T-cell (primary cell): ENCODE measurements at places on chromosomes 4 and X. TPM values are rescaled to one million over a fixed set of nuclear protein-coding genes. Genes with fewer than 3 reads are reported as not detected.

GRCh38 chrX:120561634-120562568 lies 1.1 kb upstream of the CUL4B start:
- H3K27ac ChIP-seq, result peak overlapping the region; percentile 97
- H3K27me3 ChIP-seq, result no peaks in the 10 kb centered on the region
- H3K36me3 ChIP-seq, result peaks cover 3% of the 10 kb centered on the region
- DNase-seq, result no peak

DNA sequence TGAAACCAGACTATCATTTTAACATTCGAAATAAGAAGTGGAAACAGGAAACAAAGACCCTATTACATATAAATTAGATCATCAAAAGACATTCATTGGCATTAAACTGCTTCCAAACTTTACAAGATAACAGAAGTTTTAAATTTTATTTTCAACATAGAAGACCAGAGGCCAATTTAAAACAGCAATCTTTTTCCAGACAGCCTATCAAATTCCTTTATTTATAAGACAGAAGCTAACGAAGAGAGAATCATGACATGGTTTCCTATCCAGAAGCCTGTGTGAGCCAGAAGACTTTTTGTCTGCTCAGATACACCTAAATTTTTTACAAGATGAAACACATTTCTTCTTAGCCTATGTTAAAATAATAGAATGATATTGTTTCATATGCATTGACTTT lies 291.9 kb downstream of the PPP3CA start:
- H3K4me1 ChIP-seq, result no peaks in the 10 kb centered on the region
- H3K27ac ChIP-seq, result no peak overlapping the region
- H3K36me3 ChIP-seq, result no peaks in the 10 kb centered on the region
- H3K27me3 ChIP-seq, result no peaks in the 10 kb centered on the region

Gene GLRA2
- not detected for total RNA-seq

- no peak overlapping the region for H3K4me3 ChIP-seq
- no peak for DNase-seq
- no peak overlapping the region for H3K27ac ChIP-seq
- no peaks in the 10 kb centered on the region for H3K4me1 ChIP-seq
- no peaks in the 10 kb centered on the region for H3K27me3 ChIP-seq
Observed at GRCh38 chr4:25425361-25425760, 48.3 kb downstream of the ANAPC4 start.

DNA sequence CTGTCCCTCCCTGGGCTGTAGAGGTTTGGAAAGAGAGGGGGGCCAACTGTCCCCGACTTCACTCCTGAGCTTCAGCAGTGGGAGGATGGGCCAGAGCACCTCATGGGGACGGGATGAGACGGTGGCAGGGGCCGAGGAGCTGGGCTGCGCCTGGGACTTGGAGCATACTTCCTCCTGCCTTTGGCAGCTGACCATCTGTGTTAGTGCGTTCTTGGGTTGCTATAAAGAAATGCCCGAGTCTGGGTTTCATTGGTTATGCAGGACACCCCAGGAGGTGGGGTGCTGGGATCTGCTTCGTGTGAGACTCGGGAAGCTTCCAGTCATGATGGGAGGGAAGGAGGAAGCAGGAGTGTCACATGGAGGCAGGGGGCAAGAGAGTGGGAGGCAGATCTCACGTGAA lies 7.4 kb downstream of the PSAPL1 start:
- no peaks in the 10 kb centered on the region for H3K36me3 ChIP-seq
- H3K27me3 ChIP-seq, result no peaks in the 10 kb centered on the region
- H3K4me1 ChIP-seq, result no peaks in the 10 kb centered on the region

DNA sequence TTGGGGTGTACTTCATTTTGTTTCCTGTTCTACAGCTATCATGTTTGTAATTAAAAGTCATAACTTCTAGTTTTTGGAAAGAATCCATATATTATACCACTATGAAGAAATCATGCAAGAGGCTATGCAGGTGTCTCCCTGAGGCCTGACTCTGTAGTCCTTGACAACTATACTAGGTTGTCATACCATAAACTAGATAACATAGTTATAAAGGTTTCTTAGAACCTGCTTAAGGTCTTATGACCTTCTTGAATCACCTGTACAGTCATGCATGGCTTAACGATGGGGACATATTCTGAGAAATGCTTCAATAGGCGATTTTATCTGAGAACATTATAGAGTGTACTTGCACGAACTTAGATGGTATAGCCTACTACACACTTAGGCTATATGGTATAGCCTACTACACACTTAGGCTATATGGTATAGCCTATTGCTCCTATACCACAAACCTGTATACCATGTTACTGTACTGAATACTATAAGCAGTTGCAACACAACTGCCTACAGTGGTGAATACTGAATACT lies 3.3 kb downstream of the PWWP3B start:
- H3K27ac ChIP-seq, result no peak overlapping the region
- DNase-seq, result no peak
- no peaks in the 10 kb centered on the region for H3K4me1 ChIP-seq
- H3K36me3 ChIP-seq, result no peaks in the 10 kb centered on the region
- H3K27me3 ChIP-seq, result no peaks in the 10 kb centered on the region

GRCh38 chrX:40329616-40330015 lies 231.9 kb upstream of the BCOR start:
- no peaks in the 10 kb centered on the region for H3K4me1 ChIP-seq
- no peaks in the 10 kb centered on the region for H3K36me3 ChIP-seq
- H3K27me3 ChIP-seq, result no peaks in the 10 kb centered on the region
- DNase-seq, result no peak
- no peak overlapping the region for H3K27ac ChIP-seq

DNA sequence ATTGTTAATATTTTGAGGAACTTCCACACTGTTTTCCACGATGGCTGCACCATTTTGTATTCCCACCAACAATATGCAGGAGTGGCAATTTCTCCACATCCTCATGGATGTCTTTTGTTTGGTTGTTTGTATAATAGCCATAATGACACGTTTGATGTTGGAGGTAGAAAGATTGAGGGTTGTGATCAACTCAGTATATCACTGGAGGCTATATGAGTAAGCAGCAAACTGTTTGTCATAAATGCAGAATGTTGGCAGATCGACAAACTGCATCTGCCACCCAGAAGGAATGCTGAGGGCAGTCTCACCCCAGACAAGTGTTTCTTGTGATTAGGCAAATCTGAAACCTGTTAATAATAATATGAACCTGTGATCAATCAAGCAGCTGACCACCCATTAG lies 243.9 kb upstream of the WDFY3 start:
- H3K36me3 ChIP-seq, result no peaks in the 10 kb centered on the region
- no peak overlapping the region for H3K4me3 ChIP-seq
- no peaks in the 10 kb centered on the region for H3K27me3 ChIP-seq
- no peak for DNase-seq
- no peaks in the 10 kb centered on the region for H3K4me1 ChIP-seq
- no peak overlapping the region for H3K27ac ChIP-seq

DNA sequence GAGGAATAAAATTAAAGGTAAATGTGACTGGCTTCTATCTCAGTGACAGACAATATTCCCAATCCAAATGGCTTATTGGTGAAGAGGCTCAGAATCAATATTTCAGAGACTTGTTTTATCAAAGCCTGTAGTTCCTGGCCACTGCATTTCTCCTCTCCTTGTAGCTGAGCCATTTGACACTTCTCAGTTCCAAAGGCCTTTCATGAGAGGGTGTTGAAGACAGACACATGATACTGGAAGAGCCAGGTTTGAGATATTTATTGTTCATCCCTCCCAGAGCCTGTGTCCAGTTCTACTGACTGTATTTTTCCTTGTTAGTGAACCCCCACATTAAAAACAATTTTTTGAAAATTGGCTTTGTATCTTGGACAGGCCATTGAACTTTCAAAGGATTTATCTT lies 12.9 kb upstream of the INPP4B start:
- H3K27me3 ChIP-seq, result no peaks in the 10 kb centered on the region
- no peak for DNase-seq
- no peak overlapping the region for H3K27ac ChIP-seq

DNA sequence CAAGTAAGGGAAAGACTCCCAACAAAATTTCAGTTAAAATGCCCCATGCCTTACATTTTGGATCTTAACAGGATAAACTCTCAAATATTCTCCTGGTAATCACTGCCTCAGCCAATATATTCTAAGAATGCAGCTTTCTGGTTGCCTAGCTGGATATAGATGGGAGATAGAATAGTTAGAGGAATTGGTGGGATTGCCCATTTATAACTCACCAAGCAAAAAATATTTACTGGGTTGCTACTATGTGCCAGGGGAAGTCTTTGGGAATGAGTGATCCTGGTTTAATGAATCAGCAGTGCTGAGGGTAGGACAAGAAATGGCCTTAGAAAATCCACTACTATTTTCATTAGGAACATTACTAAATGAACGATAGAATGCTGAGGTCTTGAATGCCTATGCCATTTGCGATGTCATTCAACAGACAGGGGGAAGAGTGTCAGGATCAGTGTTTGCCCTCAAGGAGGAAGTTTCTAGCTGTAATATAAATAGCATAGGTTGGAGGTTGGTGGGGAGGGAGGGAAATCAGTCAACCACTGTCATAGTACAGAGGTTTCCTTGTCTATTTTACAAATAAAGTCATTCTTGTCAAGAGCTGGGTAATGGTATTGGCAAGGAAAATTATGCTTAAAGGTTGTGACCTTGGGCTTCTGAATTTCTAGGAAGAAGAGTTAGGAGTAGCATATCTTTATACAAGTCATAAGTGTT lies 63.5 kb downstream of the ENOPH1 start:
- no peak for DNase-seq
- H3K4me1 ChIP-seq, result no peaks in the 10 kb centered on the region
- H3K4me3 ChIP-seq, result no peak overlapping the region
- no peak overlapping the region for H3K27ac ChIP-seq
- H3K27me3 ChIP-seq, result no peaks in the 10 kb centered on the region

DNA sequence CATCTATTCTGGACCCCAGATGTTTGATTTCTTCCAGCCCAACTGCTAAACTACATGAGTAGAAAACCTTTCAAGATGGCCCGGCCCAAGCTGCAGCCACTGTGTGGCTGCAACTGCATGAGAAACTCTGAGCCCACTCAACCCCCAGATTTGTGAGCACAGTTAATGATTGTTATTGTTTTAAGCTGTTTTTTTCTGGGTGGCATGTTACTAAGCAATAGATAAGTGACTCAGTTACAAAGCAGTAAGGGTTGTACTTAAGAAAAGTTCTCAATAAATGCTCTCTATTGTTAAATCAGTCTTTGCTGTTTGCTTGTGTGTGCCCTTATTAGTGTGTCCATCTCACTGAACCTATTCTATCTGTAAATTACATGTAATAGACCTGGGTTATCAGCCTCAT lies 51.8 kb downstream of the GC start:
- H3K4me3 ChIP-seq, result no peak overlapping the region
- no peak for DNase-seq
- H3K36me3 ChIP-seq, result no peaks in the 10 kb centered on the region
- no peaks in the 10 kb centered on the region for H3K4me1 ChIP-seq
- H3K27ac ChIP-seq, result no peak overlapping the region

GRCh38 chr4:136651278-136651667 lies 881.0 kb downstream of the PCDH18 start:
- H3K27ac ChIP-seq, result no peak overlapping the region
- DNase-seq, result no peak
- H3K27me3 ChIP-seq, result no peaks in the 10 kb centered on the region
- H3K4me1 ChIP-seq, result no peaks in the 10 kb centered on the region
- no peak overlapping the region for H3K4me3 ChIP-seq

Gene PRR32
- total RNA-seq, result not detected

GRCh38 chr4:169189372-169189771 lies 81.4 kb downstream of the SH3RF1 start:
- no peaks in the 10 kb centered on the region for H3K27me3 ChIP-seq
- H3K36me3 ChIP-seq, result no peaks in the 10 kb centered on the region
- H3K4me1 ChIP-seq, result no peaks in the 10 kb centered on the region
- no peak overlapping the region for H3K27ac ChIP-seq
- H3K4me3 ChIP-seq, result no peak overlapping the region
- no peak for DNase-seq

Gene MAGEA8
- total RNA-seq, result not detected

Gene ARMCX6
- 35.8 TPM for total RNA-seq
